Epithelial cell of umbilical artery (primary cell): ENCODE measurements at places on chromosomes 12 and 14. TPM values are rescaled to one million over a fixed set of nuclear protein-coding genes. Genes with fewer than 3 reads are reported as not detected.

SLC22A17 gene
- 1.6 and 2.6 TPM in 2 replicates for total RNA-seq

HCAR2 gene
- not detected in 2 replicates for total RNA-seq

LUM gene
- 2.3 and 7.1 TPM in 2 replicates for total RNA-seq

PTGDR gene
- not detected in 2 replicates for total RNA-seq

KRT71 gene
- not detected in 2 replicates for total RNA-seq

PLBD1 gene
- under 0.01 TPM in 1 of 2 replicates, not detected in the other for total RNA-seq

NRL gene
- total RNA-seq = 0.32 and 0.76 TPM in 2 replicates

ADAMTS20 gene
- total RNA-seq = not detected in 2 replicates

SLC25A21 gene
- 1.4 and 2.3 TPM in 2 replicates for total RNA-seq

REM2 gene
- total RNA-seq = under 0.01 TPM in 1 of 2 replicates, not detected in the other

FAM90A1 gene
- total RNA-seq = 0.15 TPM in 1 of 2 replicates, not detected in the other

TAS2R13 gene
- total RNA-seq = 0.32 and 1.8 TPM in 2 replicates

CLEC9A gene
- not detected in 2 replicates for total RNA-seq

AGAP2 gene
- total RNA-seq = under 0.01 and 0.15 TPM in 2 replicates

SOAT2 gene
- not detected in 2 replicates for total RNA-seq

PTPRO gene
- total RNA-seq = not detected in 2 replicates

GPRC5D gene
- not detected in 2 replicates for total RNA-seq

FAM186B gene
- total RNA-seq = 0.32 TPM in 1 of 2 replicates, not detected in the other

KLHL33 gene
- total RNA-seq = not detected in 2 replicates

ESR2 gene
- total RNA-seq = 0.30 TPM in 1 of 2 replicates, not detected in the other

LTBP2 gene
- total RNA-seq = 80.1 and 141 TPM in 2 replicates

GALNT8 gene
- total RNA-seq = 0.15 TPM in 1 of 2 replicates, not detected in the other

SERPINA1 gene
- total RNA-seq = not detected in 2 replicates

ARMH4 gene
- 0.15 and 1.6 TPM in 2 replicates for total RNA-seq

GOLGA3 gene
- 81.3 and 99.7 TPM in 2 replicates for total RNA-seq

PRB4 gene
- total RNA-seq = not detected in 2 replicates

SRP54 gene
- 91.3 and 95.7 TPM in 2 replicates for total RNA-seq

CD69 gene
- total RNA-seq = 0.97 and 2.0 TPM in 2 replicates

KIF26A gene
- 4.4 and 12.0 TPM in 2 replicates for total RNA-seq

APOLD1 gene
- total RNA-seq = 3.2 and 5.0 TPM in 2 replicates

CCDC38 gene
- total RNA-seq = not detected in 2 replicates

SMIM41 gene
- total RNA-seq = not detected in 2 replicates

RPL10L gene
- total RNA-seq = not detected in 2 replicates

KRT84 gene
- not detected in 2 replicates for total RNA-seq

LAG3 gene
- under 0.01 and 0.15 TPM in 2 replicates for total RNA-seq

SPRYD4 gene
- total RNA-seq = 1.3 and 2.1 TPM in 2 replicates

INHBC gene
- not detected in 2 replicates for total RNA-seq

KRT6C gene
- not detected in 2 replicates for total RNA-seq

DTX3 gene
- total RNA-seq = 8.1 and 9.3 TPM in 2 replicates

RTN1 gene
- 0.61 and 0.65 TPM in 2 replicates for total RNA-seq

TC2N gene
- not detected in 2 replicates for total RNA-seq

IQSEC3 gene
- under 0.01 TPM in 1 of 2 replicates, not detected in the other for total RNA-seq

IFNG-AS1 gene
- total RNA-seq = not detected in 2 replicates

RAB2B gene
- total RNA-seq = 27.6 and 32.7 TPM in 2 replicates

CCDC196 gene
- total RNA-seq = not detected in 2 replicates

PRMT5 gene
- 61.9 and 88.7 TPM in 2 replicates for total RNA-seq

WDR89 gene
- total RNA-seq = 13.3 and 25.5 TPM in 2 replicates

CCDC197 gene
- total RNA-seq = not detected in 2 replicates

GLS2 gene
- total RNA-seq = not detected in 2 replicates

RFX4 gene
- total RNA-seq = not detected in 2 replicates

RNASE7 gene
- not detected in 2 replicates for total RNA-seq

PGF gene
- 378 and 418 TPM in 2 replicates for total RNA-seq

KRT8 gene
- 7.5 and 10.6 TPM in 2 replicates for total RNA-seq

TMEM132D gene
- not detected in 2 replicates for total RNA-seq

SETD1B gene
- 1.6 and 1.7 TPM in 2 replicates for total RNA-seq
